ENCODE measurements at places on chromosomes 12 and 14.

- no peak for DNase-seq
Observed at GRCh38 chr12:2826721-2827515, 7.9 kb downstream of the NRIP2 start.

DNA sequence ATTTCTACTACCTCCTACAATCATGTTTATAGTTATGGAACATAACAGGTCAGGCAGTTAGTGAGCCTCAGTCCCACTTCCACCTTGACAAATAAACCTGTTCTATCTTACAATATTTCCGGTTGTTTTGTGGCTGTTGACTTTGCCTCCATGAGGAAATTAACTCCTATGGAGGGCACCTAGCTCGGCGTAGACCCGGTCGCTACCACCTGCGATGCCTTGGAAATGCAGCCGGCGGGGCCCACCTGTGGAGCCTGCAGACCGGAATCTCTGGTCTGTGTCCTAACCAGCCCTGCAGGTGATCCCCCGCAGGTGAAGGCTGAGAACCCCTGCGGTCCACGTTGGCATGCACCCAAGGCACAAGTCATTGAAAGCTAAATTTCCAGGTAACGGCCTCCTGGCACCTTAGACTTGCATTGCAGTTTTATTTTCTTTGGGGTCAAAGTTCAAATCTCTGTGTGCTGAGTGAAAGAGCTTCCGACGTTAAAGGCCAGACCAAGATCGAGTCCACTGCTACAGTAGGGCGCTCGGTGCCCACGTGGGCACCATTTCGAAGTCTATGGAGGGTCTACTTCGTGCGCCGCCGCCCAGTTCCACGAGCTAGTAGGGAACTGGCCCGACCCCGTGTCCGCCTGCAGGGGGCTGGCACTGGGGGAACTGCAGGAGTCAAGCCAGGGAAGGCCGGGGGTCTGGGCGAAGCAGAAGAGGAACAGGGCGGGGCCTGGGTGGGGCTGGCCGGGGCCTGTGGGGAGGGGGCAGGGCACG, 782 bp upstream of the PIWIL1 start:
- no peak for DNase-seq

GRCh38 chr14:100225169-100225568, 13.8 kb upstream of the YY1 start:
- DNase-seq = no peak

DNA sequence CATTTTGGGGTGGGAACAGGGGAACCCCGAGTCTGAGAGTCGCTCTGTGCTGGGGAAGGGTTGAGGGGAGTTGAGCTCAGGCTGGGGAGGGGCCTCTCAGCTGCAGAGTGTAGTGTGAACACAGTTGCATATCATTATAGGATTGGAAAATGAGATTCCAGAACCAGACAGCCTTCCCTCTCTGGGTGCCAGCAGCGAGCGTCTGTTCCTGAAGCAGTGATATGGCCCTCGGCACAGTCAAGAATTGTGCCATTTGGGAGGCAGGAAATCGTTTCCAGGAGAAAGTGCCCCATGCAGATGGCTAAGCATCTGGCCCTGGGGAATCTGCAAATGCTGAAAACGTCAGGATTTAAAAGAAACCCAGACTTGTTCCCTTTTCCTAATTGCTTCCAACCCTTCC, 70.4 kb upstream of the SFSWAP start:
- DNase-seq = no peak

GRCh38 chr12:31705621-31706020, 23.2 kb downstream of the AMN1 start:
- DNase-seq = no peak

DNA sequence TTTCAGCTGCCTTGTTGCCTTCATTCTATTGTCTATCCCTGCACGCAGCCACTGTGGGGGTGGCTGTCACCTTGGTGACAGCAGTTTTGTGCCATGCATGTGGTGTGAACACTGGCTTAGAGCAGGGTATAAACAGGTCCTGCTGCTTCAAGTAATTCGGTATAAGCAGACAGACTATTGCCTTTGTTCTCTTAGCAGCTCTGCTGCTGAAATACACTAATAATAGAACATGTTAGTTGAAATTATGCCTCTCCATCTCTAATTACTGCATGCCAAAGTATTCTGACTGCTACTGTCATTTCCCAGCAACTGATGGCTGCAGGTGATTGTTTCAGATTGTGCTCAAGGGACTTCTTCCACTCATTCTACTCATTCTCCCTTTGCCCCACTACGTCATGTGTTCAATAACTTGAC, 34.6 kb downstream of the PTPRO start:
- DNase-seq = no peak

DNA sequence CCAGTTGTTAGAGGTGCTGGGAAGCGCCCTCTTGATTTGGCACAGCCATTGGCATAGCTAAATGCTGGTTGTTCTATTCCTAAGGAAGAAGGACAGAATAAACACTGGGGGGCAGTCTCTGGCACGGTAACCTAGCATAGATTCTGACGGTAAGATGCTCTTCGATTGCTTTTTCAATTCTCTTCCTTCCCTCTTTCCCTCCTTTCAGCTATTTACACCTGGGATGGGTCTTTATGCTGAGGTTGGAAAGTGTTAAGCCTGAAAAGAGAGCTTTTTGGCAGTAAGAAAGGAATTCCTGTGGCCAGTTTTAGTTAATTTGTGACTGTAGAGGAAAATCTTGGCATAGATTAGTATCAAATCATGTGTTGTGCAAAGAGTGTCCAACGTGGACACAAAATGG, 162.8 kb downstream of the SNAPC1 start:
- no peak for DNase-seq

- no peak for DNase-seq
Observed at GRCh38 chr12:70418101-70418500, 52.0 kb downstream of the KCNMB4 start.
